NB4 (cell line): ENCODE measurements at places on chromosomes 11 and 22.

DNA sequence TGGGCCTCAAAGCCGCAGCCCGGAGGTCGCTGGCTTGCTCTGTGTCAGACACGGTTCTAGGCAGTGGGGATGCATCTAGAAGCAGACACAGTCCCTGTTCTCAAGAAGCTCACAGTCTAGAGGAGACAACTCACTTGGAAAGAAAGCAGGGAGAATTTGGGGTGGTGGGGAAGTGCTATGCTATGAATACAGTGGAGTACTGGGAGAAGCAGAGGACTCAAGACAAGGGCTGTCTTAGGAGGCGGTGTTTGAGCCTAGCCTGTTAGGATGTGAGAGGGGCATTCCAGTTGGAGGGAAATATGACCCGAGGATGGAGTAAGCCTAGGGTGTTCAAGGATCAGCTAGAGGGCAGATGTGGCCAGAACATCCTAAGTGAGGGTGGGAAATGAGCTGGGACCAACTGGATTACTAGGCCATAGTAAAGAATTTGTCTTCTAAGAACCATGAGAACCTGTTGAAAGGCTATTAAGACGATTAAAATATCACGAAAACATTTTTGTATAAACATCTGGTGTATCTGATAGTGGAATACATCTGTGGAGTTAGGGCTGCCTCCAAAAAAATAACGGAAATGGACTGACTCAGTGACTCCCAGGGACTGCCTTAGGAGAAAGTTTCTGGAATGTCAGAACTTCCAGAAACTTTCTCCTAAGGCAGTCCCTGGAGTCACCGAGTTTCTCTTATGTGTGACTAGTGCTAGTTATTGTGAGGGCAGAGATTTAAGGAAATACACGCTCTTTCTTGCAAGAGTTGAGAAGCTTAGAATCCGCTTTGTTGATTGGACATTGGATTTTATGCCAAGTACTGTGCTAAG, 1.1 kb upstream of the PITPNB start:
- no peak for DNase-seq

- DNase-seq, result peak; percentile 80
Observed at GRCh38 chr11:45964911-45965389, 42.5 kb downstream of the LARGE2 start.

- DNase-seq, result no peak
Observed at GRCh38 chr11:20008190-20008870, 151.9 kb downstream of the DBX1 start.

- DNase-seq, result no peak
Observed at GRCh38 chr11:74773476-74773875, 24.8 kb downstream of the RNF169 start.

DNA sequence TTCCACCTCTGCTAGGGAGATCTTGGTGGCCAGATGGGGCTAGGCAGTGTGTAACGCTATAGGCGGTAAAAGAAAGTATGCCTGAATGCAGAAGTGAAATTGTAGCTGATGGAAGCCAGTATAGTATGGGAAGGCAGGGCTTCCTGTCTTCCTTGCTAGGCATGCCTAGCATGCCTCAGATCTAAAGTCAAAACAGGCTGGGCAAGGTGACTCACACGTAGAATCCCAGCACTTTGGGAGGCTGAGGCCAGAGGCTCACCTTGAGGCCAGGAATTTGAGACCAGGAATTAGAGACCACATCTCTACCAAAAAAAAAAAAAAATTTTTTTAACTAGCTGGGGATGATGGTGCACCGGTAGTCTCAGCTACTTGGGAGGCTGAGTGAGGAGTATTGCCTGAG, 281.7 kb upstream of the MTNR1B start:
- no peak for DNase-seq

DNA sequence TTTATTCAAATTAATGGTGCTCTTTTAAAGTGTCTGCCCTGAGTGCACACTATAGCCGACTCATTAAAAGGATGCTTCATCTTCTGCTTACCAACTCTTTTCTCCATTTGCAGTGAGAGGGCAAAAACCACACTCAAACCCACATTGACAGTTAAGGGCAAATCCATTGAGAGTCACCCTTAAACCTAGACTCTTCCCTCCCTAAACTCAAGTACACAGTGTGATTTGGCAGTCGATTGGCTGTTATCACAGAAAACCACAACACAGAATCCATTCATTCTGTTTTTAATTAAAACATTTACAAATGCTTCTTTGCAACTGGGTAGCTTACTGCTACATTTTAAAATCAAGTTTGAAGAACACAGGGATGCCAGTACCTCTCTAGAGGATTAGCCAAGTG, 120.0 kb downstream of the CADM1 start:
- no peak for DNase-seq

- no peak for DNase-seq
Observed at GRCh38 chr11:469684-470560, 19.8 kb downstream of the PTDSS2 start.

GRCh38 chr11:34755671-34756070, 134.8 kb downstream of the EHF start:
- no peak for DNase-seq

DNA sequence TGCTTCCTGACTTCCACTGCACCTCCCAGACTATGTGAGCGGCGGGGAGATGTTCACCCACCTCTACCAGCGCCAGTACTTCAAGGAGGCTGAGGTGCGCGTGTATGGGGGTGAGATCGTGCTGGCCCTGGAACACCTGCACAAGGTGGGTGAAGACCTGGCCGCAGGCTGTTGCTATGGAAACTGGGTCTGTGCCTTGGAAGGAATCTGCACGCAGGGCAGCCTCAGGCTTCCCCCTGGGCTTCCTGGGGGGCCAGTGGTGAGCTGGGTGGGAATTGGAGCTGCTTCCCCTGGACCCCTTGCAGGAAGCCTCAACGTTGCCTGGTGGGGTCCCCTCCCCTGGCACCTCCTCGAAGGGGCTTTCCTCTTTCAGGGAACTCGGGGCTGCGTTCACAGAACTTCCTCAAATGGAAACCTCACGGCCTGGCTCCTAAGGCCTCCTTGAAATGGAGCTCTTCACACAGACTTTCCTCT, 1.5 kb downstream of the RPS6KA4 start:
- DNase-seq, result peak; percentile 65

DNA sequence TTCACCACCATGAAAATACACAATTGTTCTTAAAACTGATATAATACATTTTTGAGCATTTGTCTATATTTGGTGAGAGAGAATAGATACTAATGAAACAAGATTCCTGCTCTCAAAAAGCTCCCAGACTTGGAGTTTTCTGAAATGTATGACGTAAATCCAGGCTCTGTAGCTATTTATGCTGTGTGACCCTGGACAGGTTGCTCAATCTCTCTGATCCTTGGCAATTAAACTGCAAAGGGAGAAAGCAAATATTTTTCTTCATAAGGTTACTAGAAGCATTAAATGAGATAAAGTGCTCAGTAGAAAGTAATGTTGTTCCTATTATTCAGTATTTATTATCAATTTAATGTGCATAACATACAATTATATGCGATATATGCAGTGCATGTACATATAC, 42.5 kb downstream of the SVIP start:
- no peak for DNase-seq

GRCh38 chr11:131737357-131737756, 366.9 kb downstream of the NTM start:
- DNase-seq, result peak; percentile 20

GRCh38 chr11:45609902-45610301, 55.5 kb downstream of the CHST1 start:
- no peak for DNase-seq

DNA sequence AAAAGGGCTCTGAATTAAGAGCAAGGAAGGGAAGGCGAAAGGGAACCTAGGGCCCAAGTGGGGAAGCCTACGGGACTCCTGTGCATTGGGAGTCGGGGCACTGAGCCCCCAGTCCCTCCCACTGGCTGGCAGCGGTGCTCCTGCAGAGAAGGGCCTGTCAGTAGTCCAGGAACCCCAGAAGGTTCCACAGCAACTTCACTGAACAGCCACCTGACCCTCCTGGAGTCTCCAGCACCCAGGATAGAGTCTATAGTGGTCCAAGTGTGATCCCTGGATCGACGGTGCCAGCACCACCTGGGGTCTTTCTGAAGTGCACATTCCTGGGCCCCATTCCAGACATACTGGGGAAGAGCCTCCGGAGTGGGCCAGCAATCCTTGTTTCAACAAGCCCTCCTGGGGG, 100.0 kb upstream of the B3GAT1 start:
- no peak for DNase-seq

DNA sequence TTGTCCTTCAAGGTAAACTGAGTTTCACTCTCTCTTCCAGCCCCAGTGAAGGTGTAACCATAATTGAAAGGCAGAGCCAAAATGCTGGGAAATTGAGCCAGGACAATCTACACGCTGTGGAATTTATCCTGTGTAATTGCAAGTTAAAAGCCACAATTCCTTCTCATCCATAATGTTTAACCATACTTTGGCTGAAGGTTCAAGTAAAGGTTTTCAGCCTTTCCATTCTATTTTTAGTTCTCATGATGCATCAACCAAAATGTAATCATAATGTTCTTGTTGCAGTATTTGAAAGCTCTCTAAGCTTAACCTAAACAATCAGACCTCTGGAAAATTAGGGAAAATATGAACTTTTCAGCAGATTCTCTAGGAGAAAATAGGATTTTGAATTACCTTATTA, 14.0 kb upstream of the ARHGAP42 start:
- no peak for DNase-seq

DNA sequence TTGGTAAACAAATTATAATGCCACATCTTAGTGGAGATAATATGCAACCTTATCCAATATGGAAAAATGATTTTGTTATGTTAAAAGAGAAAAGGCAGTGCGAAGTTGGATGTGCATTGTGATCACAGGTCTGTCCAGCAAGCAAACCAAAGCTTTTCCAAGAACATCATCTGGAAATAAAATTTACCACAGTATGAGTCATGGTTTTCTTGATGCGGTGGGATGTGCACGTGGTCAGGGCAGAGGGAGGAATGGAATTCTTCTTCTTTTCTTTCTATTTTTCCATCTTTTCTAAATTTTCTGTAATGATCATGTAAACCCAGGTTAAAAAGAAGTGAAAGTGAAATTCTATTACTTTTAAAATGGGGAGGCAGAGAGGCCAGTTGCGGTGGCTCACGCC, 169.8 kb downstream of the C11orf91 start:
- no peak for DNase-seq

DNA sequence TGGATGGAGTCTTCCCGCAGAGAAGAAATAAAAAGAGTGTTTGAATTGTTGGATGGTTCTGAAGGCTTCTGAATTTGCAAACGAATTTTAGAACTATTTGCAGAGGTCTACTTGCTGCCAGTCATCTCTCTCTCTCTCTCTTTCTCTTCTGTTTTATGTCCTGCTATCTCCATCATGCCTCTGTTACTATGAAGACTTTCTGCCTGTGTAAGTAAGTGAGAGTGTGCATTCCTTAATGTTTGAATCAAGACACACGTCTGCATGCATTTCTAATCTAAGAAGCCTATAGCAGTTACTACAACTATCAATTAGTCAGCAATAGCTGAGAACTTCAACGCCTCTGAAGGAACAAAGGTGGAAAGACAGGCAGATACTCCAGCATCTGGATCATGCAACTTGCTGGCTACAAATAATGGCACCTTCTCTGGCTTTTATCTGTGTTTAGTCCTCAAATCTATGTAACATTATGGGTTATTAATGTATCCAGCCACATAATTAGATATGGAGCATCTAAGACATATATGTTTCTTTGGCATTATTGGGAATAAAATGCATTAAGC, 191.5 kb upstream of the BLID start:
- DNase-seq, result no peak

DNA sequence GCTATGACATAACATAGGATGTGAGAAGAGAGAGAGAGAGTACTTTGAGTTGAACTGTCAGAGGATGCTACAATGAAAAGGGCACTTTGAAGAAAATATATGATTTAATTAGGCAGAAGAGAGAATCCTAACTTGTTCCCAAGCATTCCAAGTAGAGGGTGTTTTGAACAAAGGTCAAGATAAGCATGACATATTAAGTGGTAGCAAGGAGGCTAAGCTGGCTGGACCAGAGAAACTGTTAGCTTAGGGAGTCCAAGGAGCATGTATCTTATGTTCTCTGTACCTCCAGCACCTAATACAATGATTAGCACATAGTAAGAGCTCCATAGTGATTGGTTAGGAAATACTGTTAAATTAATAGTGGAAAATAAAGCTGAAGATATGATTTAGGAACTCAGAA, 479.6 kb downstream of the TMEM135 start:
- DNase-seq, result no peak

GRCh38 chr11:129853518-129854231, 38.0 kb downstream of the TMEM45B start:
- peak; percentile 73 for DNase-seq
